ENCODE measurements at places on chromosomes 7 and 10. TPM values are rescaled to one million over a fixed set of nuclear protein-coding genes. Genes with fewer than 3 reads are reported as not detected.
A peak's percentile ranks its signal among the peaks of the same experiment; 100 is the strongest.

GRCh38 chr10:72709041-72709440 is 17.1 kb downstream of the MCU start:
- no peak for DNase-seq

PLAC9 gene
- total RNA-seq: not detected

DNA sequence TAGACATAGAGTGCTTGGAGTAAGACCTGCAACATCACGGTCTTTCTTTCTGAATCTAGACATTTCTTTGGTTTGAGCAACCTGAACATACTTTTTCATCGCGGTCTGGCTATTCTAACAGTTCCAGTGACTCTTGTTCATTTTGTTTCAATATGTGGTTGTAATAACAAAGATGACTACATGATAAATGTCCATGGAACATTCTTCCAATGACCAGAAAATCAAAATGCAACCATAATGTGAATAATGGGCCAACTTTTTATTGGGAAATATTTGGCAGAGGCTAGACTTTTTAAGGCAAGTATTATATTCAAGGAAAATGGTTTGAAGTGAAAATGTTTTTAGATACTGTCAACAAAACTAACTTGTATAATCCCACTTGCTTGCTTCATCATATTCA is 282.5 kb downstream of the INHBA start:
- no peak for DNase-seq

MSMB gene
- total RNA-seq: not detected

DNA sequence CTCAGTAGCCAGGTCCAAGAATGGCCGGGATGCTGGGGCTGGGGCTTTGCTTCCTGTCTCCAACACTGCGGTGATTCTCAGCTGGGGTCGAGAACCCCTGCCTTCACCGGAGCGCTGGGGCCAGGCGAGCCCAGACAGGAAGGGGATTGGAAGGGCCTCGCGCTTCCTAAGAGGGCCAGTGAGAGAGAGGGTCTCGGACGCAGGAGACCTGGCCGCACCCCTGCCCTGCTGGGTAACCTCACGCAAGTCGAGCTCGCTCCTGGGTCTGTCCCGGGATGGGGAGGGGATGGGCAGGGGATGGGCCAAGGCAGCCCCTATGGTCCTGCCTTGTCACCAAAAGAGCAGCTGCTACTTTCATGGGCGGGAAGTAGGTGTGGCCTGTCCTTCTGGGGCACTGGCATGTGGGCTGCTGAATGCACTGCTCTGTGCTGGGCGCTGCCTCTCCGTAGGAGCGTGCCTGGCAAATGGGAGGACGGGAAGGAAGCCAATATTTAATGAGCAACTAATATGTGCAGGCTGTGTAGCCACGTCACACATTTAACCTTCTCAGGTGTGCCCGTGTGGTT is 20.0 kb downstream of the KCNK18 start:
- DNase-seq: peak; percentile 3

GRCh38 chr7:683526-684205 is 42.8 kb upstream of the DNAAF5 start:
- no peak for DNase-seq

MYO3A gene
- not detected for total RNA-seq

ARHGEF5 gene
- 10.5 TPM for total RNA-seq

DNA sequence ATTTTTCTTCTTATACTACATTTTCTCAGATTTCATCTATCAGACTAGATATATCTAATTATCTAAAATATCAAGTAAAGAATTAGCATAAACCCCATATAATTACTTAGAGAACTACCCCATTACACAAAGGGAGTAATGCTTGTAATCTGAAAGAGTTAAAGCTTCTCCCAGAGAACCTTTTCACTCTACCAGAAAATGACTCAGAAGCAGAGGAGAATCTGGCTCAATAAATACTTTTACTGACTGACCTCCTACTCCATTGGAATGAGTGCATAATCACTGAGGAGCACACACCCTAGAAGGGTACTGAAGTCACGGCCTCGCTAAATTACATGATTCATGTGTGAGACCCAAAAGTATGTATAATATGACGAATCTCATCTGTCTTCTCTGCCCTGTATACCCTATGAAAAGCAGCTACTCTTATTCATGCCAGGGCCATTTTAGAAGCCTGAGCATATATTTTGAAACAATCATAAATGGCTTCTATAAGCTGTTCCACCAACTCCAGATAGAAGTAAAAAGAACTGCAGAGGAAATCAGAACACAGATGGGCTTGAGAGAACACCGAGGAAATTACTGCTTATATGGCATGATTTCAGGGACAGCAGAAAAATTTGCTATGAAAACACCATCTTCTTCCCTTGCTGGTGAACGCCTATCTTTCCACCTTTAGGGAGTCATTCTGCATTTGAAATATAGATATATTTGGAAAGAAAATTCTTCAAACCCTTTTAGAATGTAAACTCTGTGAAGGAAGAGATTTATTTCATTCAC is 32.7 kb downstream of the DNMBP start:
- no peak for DNase-seq

Measured in CD4-positive, CD25-positive, alpha-beta regulatory T cell (primary cell).